ENCODE measurements at places on chromosomes 2 and 18.
A peak's percentile ranks its signal among the peaks of the same experiment; 100 is the strongest.

DNA sequence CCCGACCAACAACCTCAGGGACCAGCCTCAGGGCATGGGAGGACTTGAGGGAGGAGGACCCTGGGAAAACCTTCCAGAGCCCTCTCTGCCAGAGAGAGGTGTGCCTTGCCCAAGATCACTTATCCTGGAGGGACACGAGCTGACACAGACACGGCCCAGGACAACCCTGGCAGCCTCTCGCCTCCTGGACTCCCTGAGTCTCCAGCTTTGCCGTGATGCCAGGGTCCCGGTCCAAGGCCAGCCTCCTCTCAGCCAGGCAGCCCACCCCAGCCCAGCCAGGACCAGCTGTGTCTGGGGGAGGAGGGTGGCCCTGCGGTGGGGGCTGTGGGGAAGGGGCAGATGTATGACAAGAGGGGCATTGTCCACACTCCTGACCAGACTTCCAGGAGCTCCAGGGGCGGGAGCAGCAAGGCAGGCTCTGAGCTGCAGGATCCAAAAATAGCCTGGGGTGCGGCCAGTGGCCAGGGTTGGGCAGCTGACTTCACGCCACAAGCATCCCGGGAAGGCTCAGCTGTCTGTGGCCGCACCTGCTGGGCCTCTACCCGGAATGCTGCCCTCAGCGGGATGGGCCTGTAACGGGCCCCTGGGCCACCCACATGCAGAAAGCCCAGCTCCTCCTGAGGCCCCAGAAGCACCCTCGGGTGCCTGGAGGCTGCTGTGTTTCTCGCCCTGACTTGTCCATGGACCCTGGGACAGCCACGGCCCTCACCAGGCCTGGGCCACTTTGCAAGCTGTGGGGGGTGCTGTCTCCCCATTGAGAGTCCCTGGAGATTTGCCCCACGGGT lies 65.5 kb upstream of the GPC1 start:
- DNase-seq, result no peak

DNA sequence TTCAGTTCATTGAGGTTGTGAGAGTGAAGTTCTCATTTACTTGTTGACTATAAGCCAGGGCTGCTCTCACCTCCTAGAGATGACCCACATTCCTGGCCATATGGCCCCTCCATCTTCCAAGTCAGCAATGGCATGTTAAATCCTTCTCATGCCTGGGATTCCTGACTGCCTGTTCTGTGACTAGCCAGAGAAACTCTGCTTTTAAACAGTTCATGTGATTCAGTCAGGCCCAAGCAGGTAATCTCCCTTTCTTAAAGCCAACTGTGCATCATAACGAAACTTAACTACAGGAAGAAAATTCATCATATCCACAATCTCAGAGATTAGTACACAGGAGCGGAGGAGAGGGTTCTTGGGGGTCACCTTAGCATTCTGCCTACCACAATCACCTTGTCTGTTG lies 11.5 kb downstream of the DPP4 start:
- no peak for DNase-seq

DNA sequence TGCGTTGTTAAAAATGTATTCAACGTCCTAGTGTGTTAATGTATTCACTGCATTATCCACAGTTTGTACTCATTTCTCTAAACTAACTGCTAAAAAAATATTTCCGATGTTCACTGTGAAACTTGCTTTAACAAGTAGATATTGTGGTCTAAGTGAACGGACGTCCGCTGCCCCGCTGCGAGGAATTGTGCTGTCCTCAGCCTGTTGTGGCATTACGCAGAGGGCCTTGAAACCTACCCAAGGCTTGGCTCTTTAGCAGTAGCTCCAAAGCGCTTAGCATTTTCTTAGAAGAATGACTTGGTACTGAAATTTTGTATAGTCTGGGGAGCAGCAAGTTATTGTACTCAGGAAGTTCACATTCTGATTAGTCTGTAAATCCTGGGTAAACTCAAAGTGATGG lies 136.5 kb upstream of the SP5 start:
- DNase-seq, result no peak

DNA sequence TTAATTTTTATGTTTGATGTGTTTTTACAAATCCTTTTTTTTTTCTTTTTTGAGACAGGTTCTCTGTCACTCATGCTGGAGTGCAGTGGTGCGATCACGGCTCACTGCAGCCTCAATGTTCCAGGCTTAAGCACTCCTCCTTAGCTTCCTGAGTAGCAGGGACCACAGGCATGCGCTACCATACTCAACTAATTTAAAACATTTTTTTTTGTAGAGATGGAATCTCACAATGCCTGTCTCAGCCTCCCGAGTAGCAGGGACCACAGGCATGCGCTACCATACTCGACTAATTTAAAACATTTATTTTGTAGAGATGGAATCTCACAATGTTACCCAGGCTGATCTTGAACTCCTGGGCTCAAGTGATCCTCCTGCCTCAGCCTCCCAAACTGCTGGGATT lies 3.2 kb downstream of the NOTO start:
- no peak for DNase-seq

- no peak for DNase-seq
Observed at GRCh38 chr2:76684756-76685155, 837.4 kb downstream of the LRRTM4 start.

DNA sequence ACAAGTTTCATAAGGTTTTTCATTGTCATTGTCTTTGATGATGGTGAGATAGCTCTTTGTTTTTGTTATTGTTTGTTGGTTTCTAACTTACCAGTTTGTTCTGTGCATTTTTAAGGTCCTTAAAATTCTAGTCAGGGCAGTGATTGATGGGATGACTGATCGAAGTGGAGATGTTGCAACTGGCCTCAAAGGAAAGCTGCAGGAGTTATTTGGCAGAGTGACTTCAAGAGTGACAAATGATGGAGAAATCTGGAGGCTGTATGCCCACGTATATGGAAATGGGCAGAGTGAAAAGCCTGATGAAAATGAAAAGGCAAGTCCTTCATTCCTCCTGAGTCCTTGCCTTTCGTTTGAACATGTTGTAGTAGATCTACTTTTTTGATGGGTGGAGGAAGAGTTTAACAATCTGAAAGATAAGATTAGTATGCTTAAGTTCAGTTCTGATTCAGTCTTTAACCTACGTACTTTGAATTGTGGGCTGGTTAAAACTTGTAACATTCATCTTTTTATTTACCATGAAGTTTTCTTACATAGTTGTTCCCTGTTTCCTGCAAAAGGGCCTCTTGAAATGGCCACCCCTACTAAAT lies 135.8 kb upstream of the LTBP1 start:
- DNase-seq, result no peak

DNA sequence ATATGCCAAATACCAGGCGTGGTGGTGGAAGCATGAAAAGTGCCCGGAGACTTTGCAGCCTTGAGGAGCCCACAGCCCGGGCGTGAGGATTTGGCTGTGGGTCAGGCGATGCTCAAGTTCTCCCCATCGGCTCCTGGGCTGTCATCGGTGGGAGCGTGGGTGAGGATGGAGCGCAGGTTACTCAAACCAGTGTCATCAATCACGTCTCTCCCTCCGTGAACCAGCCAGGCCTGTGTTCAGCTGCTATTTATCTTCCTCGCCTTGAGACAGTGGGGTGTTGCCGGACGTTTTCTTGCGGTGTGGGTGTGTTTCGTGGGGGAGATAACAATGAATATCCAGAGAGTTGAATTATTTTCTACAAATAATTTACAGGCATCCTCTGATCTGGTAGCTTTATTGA lies 317.6 kb downstream of the EIPR1 start:
- DNase-seq, result no peak

DNA sequence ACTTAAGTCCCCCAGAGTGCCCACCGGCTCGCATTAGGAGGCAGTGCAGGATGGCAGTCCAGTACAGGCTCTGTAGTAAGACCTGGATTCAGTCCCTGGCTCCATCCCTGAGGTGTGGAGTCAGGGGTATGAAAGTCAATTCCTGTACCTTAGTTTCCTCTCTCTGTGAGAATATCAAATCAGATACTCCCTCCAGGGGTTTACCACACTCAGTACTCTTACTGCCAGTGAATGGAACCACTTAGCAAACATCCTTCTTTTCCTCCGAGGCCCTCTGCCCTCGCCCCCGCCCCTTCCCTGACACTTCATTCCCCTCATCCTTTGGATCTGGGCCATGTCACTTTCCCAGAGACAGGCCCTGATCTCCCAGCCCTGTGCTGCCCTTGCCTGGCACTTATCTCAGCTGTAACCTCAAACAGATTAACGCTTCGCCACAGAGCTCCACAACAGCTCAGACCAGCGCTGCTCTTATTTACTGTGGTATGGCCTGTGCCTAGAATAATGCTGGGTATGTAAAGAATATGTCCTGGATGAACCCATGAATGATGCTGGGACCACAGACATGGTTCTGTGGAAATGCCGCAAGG lies 159.0 kb upstream of the TMEM200C start:
- DNase-seq, result no peak

DNA sequence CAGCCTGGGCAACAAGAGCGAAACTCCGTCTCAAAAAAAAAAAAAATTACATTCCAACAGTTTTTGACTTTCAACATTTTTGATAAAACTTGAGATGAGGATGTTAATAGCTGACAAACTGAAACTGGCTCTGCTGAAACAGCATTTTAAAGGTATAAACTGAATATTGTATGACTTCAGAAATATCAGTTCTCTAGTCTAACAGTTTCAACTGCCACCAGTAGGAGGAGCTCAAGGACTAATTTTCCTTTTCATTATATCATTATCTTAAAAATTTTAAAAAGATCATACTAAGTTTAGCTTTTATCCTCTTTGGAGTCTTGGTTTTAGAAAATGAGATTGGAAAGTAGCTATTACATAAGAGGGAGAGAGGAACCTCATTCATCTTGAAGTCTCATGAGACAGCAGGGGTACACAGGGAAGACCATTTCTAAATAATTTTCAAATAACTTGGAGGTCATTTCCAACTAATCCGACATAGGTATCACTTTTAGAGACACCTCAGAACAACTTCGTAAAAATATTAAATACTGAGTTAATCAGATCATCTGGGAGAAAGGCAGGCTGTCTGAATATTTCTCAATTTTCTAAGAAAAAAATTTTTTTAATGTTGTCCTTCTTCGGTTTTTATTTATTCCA lies 37.6 kb upstream of the MCM6 start:
- peak; percentile 45 for DNase-seq

DNA sequence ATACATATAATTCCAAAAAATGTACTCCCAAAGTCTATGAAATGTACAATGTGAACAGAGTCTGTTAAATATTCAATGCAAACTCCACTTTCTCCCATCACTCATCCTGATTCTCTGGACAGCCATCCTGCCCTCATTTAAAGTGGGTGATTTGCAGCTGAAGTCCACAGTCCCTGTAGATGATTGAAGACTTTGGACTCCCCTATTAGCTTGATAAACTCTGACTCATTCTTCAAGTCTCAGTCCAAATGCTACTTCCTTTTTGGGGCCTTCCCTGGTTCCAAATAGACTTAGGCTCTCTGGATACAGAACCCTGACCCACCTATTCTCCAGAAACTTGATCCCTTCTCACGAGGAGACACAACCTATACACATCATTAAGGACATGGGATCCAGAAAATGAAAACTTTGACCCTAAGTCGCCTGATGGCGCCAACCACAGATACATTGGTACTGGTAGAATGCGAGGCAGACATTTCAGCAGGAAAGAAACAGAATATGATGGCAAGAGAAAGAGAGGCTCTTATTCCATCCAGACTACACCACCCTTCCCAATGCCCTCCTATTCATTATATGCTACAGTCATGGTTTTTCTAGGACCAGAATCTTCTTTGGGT lies 122.7 kb downstream of the VIT start:
- DNase-seq, result no peak

- DNase-seq, result no peak
Observed at GRCh38 chr2:12412898-12413305, 303.8 kb upstream of the TRIB2 start.

DNA sequence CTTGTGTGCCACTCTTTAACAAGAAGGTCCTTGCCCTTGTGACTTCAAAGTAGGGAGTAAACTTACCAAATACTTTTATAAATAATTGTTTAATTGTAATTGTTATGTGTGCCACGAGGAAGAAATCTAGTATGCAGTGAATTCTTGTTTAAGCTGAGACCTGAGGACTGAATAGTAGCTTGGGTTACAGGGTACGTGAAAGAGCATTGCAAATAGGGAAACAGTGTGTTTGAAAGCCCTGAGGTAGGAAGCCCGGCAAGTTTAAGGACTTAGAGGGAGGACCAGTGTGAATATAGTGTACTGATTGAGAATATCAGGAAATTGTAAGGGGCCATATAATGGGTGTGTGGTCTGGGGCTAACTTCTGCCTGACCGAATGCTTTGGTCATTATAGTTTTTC lies 26.2 kb downstream of the PHLPP1 start:
- no peak for DNase-seq

DNA sequence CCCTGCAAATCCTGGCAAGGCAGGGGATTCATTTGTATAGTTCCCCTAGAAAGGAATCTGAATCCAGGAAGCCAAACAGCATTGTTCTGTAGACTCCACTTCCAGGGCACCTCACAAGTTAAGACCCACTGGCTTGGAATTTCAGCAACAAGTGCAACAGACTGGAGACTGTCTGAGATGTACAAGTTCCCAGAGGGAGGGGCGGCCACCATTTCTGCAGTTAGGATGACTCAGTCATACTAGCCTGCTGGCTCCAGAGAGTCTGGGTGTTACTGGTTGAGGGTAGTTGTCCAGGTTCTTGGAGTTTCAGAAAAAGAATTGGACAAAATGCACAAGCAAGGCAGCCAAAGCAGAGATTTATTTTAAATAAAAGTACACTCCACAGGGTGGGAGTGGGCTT lies 384.2 kb downstream of the DSC3 start:
- DNase-seq, result no peak

GRCh38 chr2:96547731-96548171 lies 11.2 kb downstream of the ARID5A start:
- DNase-seq, result no peak

DNA sequence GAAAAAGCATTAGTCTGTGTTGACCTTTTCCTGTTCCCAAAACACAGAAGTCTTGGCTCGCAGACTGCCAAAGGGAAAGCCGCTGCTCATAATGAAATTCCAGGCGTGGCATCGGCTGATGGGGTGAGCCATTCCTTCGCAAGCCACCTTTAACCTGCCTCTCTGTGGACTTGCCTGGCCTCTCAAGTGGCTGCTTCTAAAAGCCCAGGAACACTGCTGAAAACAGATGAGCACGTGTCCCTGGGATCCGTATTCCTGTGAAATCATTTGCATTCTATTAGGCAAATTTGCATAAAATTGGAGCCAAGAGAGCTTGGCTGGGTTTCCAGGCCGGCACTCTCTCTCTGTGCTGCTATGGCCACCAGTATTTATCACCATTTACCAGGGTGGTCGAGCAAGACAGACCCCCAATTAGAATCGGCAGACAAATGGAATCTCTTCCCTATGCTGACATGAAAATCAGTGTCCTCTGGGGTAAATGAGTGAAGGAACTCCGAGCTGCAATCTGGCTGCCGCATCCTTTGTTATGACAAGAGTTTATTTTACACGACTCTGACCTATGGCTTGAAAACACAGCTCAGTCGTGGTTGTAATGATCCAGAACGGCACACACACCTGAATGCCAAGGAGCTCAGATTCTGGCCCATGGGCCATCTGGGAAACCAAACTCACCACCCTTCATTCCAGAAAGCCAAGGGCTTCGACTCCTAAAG lies 21.7 kb downstream of the BCL2 start:
- no peak for DNase-seq

DNA sequence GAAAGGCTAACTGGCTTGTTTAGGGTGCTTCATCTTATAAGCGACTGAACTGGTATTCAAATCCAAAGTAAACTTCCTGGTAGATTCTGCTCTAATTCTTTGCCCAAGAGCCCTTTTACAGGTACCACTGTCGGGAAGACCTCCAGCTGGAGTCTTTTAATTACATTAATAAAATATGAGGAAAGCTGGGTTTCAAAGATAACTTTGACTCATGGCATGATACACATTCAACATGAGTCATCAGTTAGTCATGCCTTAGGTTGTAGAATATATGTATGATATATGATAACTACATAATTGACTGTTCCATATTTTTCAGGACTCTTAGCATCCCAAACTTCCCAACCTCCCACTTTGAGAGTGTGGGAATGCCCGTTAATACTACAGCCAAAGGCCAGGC lies 32.3 kb downstream of the ZCCHC2 start:
- no peak for DNase-seq

All from NCI-H2081 (cell line).